ENCODE measurements at places on chromosomes 2 and 18.

DNA sequence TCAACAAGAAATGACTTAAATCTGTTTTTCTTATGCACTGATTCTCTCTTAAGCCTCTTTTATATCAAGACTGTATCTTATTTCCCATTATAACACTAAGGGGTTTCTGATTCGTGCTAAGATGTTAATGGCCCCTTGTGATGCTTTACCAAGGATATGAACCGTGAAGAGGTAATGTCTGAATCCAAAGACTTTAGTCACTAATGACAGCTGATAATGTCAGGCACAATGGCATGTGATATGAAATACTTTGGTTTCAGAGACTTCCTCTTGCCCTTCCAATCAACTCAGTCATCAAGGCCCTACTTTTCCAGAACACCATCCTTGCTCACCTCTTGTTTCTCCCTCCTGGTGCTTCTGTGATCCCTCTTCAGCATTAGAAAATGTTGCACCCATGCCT lies 262.8 kb downstream of the KCNE4 start:
- no peak for DNase-seq

DNA sequence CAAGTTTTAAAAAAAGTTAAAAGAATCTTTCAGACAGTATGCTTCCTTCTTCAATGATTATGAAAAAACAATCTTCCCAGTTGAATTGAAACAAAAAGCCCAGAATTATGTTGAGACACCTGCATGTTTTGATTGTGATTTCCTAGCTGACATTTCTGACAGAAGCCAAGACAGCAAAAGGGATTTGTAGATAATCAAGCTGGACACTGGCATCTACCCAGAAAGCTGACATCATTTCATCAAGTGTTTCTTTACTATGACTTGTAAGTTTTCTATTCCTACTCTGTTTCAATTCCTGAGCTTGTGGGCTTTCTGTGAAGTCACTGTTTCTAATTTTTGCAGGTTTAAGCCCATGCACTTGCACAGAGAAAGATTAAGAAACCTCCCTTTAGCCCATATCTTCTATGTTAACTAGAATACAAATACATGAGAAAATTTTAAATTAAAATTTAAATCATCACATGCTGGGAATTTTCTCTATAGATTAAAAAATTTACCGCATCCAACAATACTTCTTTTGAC lies 82.9 kb upstream of the CCDC85A start:
- no peak for DNase-seq

DNA sequence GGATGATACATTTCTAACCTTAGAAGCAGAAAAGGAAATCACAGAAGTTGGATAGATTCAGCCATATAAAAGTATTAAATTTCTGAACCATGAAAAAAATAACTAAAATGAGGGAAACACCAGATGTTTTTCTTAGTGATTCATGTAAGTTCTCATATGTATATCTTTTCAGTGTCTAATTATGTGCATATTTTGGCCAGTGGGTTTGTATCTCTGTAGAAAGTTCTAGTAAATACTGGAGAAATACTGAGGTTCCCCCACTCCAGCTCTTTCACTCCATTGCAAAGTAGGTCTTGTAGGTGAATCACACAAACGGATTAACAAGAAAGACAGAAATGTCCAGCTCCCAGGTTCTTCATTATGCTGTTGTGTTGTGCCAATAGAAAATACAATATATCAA lies 222.3 kb downstream of the NEDD4L start:
- no peak for DNase-seq

DNA sequence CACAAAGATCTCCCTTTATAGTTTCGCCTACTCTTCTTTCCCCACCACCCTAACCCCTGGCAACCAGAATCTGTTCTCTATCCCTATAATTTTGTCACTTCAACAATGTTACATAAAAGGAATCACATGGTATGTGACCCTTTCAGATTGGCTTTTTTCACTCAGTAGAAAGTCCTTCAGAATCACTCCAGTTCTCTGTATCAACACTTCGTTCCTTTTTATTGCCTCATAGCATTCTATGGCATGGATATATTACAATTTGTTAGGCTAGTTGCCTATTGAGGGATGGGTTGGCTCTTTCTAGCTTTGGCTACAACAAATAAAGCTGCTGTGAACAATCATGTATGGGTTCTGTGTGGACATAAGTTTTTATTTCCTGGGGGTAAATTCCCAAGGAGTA lies 163.1 kb downstream of the RPIA start:
- DNase-seq: no peak

- DNase-seq: no peak
These were observed 113.1 kb downstream of the ZNF532 start for GRCh38 chr18:58977801-58978200.

DNA sequence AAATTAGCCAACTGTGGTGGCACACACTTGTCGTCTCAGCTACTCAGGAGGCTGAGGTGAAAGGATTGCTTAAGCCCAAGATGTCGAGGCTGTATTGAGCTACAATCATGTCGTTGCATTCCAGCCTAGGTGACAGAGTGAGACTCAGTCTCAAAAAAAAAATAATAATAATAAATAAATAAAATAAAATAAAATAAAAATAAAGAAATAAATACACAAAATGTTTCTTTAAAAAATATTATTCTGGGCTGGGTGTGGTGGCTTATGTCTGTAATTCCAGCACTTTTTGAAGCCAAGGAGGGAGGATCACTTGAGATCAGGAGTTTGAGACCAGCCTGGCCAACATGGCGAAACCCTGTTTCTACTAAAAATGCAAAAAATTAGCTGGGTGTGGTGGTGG lies 272.8 kb downstream of the AGPS start:
- DNase-seq: no peak

GRCh38 chr2:42101206-42102023 lies 53.6 kb downstream of the PKDCC start:
- no peak for DNase-seq

- DNase-seq: no peak
These were observed 89.1 kb downstream of the ATAD2B start for GRCh38 chr2:23837871-23838270.

GRCh38 chr2:177646791-177647190 lies 254.2 kb downstream of the AGPS start:
- DNase-seq: no peak

DNA sequence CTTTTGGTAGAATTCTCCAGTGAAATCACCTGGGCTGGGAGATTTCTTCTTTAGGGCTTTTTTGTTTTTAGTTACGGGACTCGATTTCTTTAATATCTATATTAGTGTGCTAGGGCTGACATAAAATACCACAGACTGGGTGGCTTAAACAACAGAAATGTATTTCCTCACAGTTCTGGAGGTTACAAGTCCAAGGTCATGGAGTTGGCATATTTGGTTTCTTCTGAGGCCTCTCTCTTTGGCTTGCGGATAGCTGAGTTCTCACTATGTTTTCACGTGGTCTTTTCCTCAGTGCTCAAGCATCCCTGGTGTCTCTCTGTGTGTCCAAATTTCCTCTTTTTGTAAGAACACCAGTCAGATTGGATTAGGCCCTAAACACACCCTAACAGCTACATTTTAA lies 208.5 kb upstream of the DTNA start:
- no peak for DNase-seq

DNA sequence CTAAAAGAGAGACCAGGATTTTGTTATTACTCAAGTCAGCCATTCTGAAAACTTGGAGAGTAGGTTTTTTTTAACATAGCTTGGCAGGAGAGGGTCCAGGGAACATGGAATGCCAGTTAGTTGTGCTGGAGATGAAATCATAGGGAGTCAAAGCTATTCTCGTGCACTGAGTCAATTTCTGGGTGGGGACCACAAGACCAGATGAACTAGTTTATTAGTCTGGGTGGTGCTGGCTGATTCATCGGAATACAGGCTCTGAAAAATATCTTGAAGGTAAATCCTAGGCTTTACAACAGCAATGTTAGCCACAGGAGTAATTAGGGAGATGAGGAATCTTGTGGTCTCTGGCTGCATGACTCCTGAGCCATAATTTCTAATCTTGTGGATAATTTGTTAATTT lies 921.4 kb downstream of the TRIB2 start:
- no peak for DNase-seq
